ENCODE measurements at places on chromosomes 12 and 14.

GRCh38 chr12:93704122-93704521 lies 26.9 kb downstream of the CRADD start:
- no peak for DNase-seq

GRCh38 chr14:64721391-64721791 lies 17.2 kb downstream of the PLEKHG3 start:
- no peak for DNase-seq

DNA sequence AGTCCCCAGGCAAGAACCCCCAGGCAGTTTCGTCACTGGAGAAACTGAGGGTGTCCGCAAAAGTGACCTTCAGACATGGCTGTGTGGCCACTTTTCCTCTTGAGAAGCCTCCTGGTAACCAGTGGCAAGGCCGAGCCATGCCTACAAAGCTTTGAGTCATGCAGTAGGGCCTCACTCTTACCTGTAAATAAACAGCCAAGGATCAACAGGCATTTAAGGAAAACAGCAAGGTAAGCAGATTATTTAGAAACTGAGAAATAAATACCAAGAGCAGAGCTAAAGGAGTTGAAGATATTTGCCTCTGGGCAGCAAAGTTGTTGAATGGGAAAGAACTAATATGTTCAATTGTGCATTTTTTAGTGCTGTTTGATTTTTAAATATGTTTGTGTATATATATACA lies 141.0 kb upstream of the BCL2L14 start:
- DNase-seq = no peak

DNA sequence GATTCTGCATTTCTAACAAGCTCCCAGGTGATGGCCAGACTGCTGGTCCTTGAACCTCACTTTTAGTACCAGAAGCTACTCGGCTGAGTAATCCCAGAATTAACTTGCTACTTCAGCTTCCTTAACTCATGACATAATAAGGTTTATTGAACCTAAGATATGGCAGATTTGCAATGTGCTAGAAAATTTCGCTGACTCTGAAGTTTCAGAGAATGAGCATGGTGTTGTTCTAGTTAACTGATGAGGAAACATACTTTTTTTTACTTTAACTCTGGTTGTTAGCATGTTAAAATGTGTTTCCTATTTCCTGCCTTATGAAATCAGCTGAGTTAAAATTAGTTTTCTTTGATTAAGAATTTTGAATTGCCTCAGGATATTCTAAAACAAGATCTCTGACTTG lies 23.1 kb upstream of the COX16 start:
- no peak for DNase-seq

DNA sequence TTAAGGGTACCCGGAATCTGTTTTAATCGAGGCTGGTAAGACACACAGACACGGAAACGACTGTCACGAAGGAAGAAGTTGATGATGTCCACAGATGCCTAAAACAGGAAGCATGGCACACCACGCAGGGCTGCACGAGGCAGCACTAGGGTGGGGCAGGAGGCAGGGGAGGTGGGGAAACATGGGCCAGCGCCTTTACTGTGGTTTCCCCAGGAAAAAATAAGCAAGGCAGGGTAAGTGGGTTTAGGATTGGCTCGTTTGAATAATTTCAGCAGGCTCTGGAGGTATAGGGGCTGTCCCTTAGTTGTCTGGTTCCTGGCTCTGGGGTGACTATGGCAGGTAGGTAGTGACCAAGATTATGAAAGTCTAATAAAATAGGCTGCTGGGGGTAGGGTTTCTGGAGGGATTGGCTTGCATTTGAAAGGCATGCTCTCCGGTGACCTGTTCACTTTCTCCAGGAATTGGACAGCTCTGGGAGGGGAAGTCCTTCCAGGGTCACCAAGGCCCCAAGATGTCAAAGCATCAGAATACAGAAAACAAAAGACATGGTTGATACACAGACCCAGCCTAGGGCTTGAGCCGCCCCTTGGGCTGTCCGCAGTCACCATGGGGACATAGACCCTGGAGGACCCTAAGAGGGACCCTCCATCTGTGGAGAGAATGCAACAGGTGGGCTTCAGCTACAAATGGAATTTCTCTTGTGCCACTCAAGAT lies 35.3 kb downstream of the MAP1LC3B2 start:
- peak; percentile 45 for DNase-seq

GRCh38 chr12:57838594-57839302 lies 7.8 kb downstream of the CTDSP2 start:
- peak; percentile 41 for DNase-seq

DNA sequence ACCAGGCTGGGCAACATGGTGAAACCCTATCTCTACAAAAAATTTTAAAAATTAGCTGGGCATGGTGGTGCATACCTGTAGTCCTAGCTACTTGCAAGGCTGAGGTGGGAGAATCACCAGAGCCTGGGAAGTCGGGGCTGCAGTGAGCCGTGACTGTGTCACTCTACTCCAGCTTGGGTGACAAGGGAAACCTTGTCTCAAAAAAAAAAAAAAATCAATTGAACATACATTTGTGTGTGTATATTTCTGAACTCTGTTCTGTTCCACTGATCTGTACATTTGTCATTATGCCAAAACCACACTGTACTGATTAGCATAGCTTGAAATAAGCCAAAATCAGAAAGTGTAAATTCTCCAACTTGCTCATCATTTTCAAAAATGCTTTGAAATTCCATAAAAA lies 254.6 kb downstream of the SOX5 start:
- DNase-seq = no peak

DNA sequence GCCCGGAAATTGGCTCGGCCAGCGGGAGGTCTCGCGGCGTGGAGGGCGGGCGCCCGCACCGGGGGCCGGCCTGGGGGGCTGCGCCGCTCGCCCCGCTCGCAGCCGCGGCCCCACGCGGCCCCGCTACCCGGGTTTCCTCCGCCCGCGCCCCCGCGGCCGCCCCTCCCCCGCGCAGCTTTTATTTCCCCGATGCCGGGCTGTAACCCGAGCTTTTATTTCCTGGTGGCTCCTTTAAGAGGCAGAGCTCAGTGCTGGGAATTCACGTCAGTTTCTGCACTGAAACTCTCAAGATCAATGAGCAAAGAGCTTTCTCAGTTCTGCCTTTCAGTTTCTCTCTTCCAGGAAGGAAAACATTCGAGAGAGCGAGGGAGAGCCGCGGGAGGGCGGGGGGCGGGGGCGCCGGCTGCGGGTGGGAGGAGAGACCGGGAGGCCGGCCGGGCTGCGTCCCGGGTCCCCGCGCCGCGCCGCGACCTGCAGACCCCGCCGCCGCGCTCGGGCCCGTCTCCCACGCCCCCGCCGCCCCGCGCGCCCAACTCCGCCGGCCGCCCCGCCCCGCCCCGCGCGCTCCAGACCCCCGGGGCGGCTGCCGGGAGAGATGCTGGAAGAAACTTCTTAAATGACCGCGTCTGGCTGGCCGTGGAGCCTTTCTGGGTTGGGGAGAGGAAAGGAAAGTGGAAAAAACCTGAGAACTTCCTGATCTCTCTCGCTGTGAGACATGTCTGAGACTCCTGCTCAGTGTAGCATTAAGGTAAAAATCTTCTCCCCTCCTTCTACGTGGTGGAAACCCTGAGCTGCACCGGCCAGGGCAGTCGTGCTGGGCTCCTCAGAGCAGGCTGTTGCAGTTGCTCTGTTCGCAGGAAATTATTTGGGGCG lies at the start of gene ETV6:
ETV6 (plus strand) TSS at position 262 of the 873 bp plus-strand sequence; CDS start at position 716, 454 bp downstream.
- DNase-seq = peak; percentile 87

GRCh38 chr14:69615496-69616407 lies 4.4 kb downstream of the SUSD6 start:
- DNase-seq = no peak

GRCh38 chr12:15712823-15713660 lies 76.1 kb downstream of the EPS8 start:
- DNase-seq = no peak

DNA sequence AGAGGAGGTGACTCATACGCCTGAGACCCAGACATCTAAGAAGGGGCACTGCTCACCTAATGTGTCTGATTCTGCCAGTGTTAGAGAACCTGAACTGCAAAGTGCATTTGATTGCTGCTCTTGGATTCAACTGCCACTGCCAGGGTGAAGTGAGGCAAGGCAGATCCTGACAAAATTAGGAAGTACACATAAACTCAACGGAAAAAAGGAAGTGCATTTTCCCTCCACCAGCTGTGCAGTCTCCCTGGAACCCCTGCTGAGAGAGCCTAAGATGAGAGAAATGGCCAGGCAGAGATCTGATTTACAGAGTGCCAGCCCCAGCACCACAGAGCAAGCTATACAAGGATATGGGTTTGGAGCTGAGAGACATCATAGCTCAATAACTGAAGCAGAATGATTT lies 215.3 kb downstream of the SEC23A start:
- DNase-seq = no peak

DNA sequence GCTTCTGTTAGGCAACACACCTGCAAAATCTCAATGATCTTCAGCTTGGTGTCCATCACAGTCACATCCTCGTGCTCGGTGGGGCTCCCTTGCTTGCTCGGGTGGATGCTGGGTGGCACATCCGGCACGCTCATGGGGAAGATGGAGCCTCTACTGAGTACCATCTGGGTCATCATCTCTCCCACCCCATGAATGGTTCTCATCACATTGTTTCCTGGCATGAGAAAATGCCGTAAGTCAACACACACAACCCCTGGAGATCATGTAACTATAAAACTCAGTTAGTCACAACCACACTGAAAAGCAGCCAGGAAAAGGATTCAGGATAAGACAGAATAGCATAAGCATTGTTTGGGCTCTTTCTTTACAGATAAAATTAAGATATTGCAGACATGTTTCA lies 201.1 kb downstream of the ITPR2 start:
- DNase-seq = no peak

GRCh38 chr14:70934084-70934483 lies 26.8 kb downstream of the PCNX1 start:
- DNase-seq = no peak

DNA sequence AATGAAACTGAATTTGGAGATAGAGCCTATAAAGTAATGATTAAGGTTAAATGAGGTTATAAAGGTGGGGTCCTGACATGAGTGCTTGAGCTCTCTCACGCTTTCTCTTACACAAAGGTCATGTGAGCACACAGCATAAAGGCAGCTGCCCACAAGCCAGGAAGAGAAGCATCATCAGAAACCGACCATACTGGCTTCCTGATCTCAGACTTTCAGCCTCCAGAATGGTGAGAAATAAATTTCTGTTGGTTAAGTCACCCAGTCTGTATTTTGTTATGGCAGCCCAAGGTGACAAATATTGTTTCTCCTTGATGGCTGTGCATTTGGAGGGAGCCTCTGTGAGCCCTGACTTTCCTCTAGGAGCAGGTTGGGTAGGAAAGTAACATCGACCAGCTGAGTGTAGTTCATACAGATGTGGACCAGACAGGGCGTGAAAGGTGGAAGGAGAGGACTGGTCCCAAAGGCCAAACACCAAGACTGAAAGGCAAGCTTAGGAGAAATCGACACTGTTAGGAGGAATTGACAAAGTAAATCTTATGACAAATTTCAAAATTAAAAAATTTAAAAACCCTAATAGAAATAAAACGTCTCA lies 97.6 kb upstream of the SLC38A2 start:
- DNase-seq = peak; percentile 35

- no peak for DNase-seq
These were observed 38.5 kb downstream of the EP400 start for GRCh38 chr12:131988054-131988796.

DNA sequence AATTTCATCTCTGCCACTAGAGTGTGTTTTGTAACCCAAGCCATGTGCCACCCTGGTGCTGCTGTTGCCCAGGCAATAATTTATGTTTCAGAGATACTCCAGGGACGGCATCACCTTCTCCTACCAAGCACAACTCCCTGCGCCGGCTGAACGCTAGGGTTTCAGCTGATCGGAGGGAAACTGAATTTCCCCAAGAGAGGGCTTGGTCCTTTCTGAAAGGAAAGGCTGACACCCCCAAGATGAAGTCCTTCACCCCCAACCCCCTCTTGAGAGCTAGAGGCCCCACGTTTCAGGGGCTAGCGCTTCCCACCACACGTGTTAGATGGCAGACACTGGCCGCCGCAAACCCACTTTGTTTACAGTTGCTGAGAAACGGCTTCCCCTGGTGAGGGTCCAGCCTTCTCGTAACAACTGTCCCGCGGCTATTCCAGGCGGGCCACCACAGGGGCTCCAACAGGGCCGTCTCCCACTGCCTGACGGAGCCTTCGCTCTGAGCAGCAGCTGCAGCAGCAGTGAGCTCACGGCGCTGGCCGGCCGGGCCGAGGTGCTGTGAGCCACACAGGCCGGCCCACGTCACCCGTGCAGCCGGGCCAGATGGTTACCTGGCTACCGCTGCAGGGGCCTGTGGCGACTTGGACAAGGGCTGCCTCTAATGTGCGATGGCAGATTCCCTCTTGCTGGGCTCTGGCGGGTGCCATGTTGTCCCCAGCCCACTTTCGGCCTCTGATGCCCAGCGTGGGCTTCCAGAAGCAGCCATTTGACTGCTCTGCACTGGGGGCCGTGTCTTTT lies 66.4 kb downstream of the TESC start:
- no peak for DNase-seq

DNA sequence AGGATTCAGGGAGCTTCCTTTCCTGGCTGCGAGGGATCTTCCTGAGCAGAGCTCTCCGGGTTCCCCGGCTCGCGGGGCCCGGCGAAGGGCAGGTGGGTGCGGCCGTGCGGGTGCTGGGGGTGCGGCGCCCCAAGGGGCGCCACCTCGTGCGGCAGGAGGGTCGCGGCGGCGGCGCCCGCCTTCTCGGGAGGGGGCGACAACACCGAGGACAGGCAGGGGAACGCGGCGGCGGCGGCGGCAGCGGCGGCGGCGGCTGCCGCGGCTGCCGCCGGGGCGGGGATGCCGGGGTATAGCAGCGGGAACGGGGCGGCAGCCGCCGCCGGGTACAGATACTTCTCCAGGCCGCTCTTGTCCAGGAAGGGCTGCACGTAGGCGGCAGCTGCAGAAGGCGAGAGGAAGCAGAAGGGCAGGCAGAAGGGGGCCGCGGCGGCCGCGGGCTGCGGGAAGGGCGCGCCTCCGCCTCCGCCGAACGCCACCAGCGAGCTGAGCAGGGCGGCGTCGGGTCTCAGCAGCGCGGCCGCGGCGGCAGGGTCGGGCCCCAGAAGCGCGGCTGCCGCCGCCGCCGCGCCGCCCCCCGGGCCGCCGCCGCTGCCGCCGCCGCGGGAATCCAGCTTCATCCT lies 2.7 kb downstream of the BHLHE41 start:
- peak; percentile 52 for DNase-seq

DNA sequence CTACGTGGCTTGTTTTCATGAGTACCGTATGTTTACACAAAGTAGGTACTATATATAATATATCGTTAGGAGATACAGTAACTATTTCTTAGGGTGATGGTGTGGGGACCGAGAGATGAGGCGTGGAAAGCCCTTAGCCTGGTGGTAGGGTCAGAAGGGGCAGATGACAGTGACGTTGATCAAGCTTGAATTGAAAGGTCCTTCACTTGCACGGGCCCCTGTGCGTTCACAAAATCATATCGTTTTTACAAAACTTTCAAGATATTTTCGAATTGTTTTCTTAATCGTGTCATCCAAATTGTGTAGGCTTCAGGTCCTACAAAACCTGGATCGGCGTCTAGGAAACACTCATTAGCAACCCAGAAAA lies 881 bp upstream of the SOS2 start:
- no peak for DNase-seq
